Fibroblast of skin of right quadriceps (primary cell): ENCODE measurements at places on chromosomes 13 and 19.

GRCh38 chr13:50318887-50319286 lies 303.6 kb downstream of the KCNRG start:
- DNase-seq, result no peak

- DNase-seq, result no peak
These were observed 153.9 kb downstream of the MIPEP start for GRCh38 chr13:23735329-23735728.

DNA sequence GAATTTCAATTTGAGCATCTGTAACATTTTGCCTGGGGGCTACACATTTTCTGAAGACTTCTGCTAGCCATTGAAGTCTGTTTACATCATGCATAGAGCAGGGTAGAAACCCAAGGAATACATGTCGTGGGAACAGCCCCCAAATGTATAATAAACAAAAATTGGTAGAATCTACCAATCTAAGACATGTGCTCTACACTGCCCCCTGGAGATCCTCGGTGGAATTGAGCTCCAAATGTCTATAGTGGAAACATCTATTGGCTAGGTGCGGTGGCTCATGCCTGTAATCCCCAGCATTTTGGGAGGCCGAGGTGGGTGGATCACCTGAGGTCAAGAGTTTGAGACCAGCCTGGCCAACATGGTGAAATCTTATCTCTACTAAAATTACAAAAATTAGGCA lies 57.3 kb downstream of the MBD3L2B start:
- DNase-seq, result no peak

DNA sequence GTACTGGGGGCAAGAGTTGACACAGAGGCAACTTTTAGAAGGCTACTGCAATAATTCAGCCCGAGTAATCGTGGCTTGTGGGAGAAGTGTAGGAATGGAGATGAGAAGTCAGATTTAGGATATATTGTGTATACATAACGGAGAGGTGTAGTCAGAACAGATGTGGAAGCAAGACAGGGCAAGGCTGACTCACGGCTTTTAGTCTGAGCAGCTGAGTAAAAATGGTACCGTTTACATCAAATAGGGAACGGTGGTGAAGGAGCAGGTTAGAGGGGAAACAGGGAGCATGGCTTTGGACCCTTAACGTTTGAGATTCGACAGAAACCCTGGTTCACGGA lies 796 bp upstream of the LSM14A start:
- DNase-seq, result peak; percentile 83

GRCh38 chr13:24505256-24505655 lies 7.3 kb downstream of the PARP4 start:
- DNase-seq, result no peak

GRCh38 chr13:28610996-28611395 lies 47.9 kb upstream of the POMP start:
- DNase-seq, result no peak

GRCh38 chr13:64186503-64187250 lies 2771.0 kb upstream of the PCDH20 start:
- no peak for DNase-seq

GRCh38 chr19:12784394-12784870 lies 6.9 kb upstream of the JUNB start:
- DNase-seq, result no peak

- DNase-seq, result peak; percentile 35
These were observed 783.3 kb upstream of the ATXN8OS start for GRCh38 chr13:69324090-69324886.

DNA sequence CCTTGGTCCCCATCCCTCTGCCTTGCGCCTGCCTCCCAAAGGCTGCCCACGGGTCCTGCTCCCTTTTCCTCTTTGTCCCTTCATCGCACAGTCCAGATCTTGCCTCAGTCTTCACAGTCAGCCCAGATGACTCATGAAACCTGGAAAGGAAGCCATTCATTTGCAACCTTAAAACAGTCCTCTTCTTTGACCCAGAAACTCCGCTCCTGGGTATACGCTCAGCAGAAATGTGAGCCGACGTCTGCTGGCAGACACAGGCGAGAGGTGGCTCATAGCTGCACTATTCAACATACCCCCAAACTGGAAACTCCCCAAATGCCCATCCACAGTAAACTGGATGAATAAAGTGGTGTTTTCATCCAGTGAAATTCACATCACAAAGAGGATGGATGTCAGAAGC lies 13.6 kb upstream of the PEPD start:
- no peak for DNase-seq

DNA sequence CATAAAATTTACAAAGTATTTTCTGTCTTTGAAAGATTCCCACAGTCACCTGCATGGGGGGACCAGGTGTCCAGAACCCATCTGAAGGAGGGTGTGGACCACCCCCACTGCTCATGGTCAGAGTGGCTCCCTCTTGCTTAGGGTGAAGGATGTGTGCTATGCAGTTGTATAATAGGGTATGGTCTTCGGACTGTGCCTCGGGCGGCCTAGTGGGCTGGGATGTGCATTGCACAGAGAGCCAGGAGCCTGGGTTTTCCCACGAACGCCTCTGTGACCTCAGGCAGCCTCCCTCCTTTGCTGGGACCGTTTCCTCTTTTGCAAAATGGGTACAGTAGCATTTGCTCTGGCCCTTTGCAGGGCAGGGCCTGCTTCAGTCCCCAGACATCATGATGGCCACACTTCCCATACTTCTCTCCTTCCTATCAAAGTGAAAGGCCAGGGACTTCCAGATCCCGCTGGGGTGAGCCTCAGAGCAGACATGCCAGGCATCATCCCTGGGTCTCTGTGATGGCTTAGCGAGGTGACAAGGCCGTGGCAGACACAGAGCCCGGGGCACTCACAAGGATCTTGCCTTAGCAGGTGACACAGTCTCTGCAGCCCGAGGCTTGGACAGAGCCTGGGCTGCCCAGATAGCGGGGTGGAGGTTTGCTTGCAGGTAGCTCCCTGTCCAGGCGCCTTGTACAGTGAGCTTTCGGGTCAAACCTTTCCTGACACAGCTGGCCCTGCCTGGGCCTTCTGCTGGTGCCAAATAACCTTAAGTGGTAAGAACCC lies 59.4 kb upstream of the ZNF536 start:
- DNase-seq, result no peak

DNA sequence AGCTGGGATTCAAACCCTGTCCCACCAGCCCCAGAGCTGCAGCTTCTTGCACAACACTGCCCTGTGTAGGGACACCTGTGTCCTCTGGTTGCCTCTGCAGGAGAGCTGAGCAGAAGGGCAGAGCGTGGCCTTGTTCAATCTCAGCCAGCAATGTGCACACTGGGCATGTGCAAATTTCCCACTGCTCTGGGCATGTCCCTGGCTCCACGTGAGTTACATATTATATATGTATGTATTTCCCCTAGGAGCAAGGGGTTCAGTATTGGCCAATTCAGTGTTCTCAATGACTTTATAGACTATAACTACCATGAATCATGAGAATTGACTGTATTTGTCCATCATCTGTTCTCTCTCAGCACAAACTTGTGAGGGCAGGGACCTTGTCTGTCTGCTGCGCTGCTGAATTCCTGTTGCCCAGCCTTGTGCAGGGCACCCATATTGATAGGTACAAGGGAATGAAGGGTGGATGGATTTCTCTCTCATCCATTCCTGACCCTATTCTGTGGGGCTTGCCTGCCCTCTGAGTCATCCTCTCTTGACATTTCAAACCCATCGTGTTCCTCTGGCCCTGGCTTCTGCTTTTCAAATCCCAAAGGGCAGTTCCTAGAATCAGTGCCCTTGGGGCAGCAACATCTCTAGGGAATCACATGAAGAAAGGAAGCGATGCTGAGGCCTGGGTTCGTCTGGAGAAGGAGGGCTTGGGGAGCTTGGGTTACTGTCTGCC lies 69.7 kb downstream of the ERICH6B start:
- DNase-seq, result no peak

DNA sequence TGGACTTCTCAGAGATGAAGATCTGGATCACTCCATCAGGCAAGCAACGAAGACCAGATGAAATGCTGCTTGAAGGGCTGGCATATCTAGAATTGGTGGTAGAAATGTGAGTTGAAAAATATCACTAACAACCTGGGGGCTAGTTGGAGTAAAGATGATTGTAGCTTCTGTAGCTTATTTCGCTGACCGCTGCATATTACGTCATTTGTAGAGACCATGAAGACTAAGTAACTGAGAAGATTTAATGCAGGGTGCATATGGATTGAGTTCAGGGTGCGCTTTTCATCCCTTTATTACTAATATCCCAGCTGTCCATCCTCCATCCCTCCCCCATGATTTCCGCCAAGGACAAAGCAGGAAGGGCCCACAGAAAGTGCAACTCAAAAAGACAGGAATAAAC lies 1364.0 kb downstream of the PCDH9 start:
- DNase-seq, result no peak

DNA sequence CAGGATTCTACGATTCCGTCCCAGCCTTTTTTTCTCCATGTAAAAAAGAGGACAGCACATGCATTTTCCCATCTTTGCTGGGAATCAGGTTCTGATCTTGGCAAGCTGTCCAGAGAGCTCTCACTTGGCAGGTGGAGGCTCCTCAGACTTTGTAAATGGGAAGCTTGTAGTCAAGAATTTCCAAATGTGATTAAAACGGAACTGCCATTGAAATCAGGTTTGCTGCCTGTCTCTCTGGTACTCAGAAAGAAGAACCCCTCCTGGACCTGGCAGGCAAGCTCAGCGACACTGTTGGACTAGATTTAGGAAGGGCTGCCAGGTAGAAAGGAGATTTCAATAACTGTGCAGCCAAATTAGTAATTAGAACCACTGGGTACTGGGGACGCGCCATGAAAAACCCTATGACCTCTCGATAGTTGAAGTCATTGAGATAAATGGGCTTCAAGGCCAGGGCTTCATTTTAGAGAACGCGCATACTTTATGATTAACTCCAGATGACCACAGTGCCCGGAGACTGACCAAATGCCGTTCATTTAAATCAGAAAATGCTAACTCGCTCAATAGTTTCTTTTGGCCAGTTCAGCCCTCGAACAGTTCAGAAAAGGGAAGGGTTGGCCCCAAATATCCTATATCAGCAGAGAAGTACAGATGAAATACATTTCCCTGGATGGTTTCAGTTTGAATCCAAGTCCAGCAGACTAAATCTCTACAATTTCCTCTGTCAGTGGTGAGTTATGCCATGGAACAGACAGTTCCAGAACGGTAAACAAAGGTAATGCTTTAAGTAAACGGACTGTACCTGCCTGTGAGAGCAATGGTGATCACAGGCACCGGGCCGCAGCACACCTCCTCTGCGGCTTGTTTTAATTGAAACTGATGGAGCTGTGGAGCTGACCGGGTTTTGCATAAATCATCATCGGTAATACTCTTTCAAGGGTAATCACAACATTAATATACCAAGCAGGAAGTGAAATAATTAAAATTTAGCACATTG lies 517.4 kb downstream of the RFC3 start:
- no peak for DNase-seq

GRCh38 chr13:27960362-27961226 lies 8.5 kb downstream of the CDX2 start:
- no peak for DNase-seq

DNA sequence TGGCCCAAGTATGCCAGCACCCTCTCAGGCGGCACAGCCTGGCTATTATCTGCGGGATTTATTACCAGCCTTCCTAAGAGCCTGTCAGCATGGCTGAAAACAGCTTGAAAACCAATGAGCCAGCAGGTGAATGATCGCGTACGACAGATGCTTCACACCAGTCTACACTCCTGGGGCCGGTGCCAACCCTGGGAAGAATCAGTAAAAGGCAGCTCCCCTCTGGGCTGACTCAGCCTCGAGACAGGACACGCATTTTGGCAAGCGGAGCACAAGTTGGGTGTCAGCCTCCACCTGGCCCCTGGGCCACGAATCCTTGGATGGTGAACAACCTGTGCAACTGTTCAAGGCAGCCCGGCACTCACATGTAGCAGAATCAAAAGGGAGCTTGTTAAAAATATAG lies 15.6 kb downstream of the EMP3 start:
- DNase-seq, result no peak
